ENCODE measurements at places on chromosomes 5 and 9.

DNA sequence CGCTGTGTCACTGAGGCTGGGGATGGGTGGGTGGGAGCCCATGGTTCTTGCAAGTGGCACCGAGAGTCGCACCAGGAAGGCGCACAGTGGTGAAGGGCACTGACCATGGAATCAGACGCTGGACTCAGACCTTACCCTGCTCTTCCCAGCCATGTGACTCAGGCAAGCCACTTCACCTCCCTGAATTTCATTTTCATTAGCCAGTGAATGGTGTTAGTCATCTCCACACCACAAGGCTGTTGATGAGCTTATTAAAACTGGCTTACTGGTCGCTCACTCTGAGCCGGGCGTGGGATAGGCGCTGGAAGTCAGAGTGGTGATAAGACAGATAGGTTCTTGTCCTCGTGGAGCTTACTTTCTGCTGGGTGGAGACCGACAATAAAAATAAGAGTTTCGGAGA is 25.1 kb downstream of the FGF18 start:
- no peak for DNase-seq

- no peak for DNase-seq
Measured at GRCh38 chr9:129052592-129052991, 16.2 kb downstream of the MIGA2 start.

GRCh38 chr9:133400292-133400691 is 17.5 kb downstream of the REXO4 start:
- no peak for DNase-seq

GRCh38 chr5:91219091-91219802 is 163.9 kb downstream of the ARRDC3 start:
- DNase-seq: no peak

DNA sequence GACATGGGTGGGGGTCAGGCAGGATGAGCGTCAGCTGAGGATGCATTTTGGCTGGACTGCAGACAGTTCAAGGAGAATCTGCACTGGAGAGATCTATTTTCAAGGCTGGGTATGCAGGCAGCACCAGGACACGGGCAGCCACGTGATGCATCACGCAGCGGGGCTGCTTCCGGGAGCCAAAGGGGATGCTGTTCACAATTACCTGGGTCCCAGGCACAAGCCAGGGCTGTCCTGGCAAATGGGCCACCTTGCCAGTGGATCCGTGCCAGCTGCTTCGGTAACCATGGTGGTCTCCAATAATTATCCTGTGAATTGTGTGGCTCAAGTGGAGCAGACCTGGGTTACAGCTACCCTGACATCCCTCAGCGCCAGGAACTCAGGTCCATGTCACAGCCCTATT is 17.5 kb downstream of the DBH start:
- no peak for DNase-seq

DNA sequence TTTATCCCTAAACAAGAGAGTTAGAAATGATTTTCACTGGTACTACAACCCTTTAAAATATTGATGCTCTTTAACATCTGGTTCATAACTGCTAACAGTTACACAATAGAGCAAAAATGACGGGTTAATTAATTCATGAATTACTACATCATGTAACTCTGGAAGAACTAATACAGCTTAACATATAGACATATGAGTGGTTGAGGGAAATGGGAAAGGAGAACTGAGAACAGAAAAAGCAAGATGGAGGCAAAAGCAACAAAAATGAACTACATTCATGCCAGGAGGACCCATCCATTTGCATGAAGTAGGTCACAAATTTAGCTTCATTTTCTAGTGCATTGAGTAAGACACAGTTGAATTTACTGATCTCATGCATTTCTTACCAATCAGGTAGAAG is 61.8 kb downstream of the C9 start:
- DNase-seq: no peak

- DNase-seq: no peak
Measured at GRCh38 chr9:72952914-72953313, at the start of gene ALDH1A1. TSS of gene ALDH1A1 (minus strand) at chr9:72953053. CDS start at chr9:72953000, 53 bp downstream.

- DNase-seq: no peak
Measured at GRCh38 chr5:137024044-137024443, 475.1 kb downstream of the SPOCK1 start.

GRCh38 chr5:101067429-101067828 is 164.3 kb upstream of the ST8SIA4 start:
- no peak for DNase-seq

DNA sequence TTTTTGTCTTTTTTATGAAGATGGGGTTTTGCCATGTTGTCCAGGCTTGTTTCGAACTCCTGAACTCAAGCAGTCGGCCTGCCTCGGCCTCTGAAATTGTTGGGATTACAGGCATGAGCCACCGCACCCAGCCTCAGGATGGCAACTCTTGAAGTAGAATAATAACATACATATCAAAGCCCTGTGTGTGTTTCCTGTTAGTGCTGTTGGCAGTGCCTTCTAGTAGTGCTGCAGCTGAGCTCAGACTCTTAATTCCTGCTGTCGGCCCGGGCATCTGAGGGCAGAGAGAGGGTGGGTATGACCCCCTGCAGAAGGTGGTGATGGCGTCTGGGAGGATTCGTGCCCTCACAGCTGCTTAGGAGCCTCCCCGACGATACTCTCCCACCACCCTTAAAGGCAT is 227.2 kb downstream of the PDZD2 start:
- DNase-seq: no peak

- DNase-seq: no peak
Measured at GRCh38 chr9:104279535-104280177, 185.5 kb downstream of the SMC2 start.
